A172 (cell line): ENCODE measurements at places on chromosomes 4 and X. TPM values are rescaled to one million over a fixed set of nuclear protein-coding genes. Genes with fewer than 3 reads are reported as not detected.

DNA sequence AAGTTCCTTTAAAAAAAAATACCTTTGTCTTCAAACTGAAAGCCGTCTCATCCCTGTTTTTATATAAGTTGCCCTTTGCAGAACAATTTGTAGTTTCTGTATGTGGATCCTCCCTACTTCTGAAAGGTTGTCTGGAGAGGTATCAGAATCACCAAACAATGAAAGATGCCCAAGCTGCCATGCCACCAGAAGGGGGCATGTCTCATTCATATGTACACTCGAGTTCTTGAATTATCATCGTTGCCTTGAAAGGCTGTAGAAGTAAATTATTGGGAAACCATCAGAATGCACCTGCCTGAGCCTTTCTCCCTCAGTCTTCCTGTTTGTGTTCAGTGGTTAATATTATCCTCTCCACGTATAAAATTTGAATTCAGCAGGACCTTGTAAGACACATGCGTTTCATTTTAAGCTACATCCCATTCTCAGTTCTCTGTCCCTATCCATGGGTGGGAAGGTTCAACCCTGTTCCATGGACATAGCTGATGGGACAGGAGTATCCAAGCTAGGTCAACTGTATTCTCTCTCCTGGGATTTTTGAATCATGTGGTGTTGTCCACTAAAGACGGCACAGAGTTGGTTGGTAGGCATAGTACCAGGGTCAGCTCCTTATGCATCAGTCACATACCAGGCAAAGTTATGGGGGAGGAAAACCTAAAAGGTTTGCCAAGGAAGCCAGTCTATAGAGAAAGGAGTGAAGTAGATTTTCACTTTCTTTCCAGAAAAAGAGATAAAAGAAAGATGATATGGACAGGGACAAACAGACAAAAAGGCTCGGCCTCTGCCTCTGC, 24.0 kb downstream of the GALNT7 start:
- no peak for DNase-seq

- no peak for DNase-seq
Observed at GRCh38 chr4:89284020-89284424, 23.6 kb downstream of the GPRIN3 start.

PARM1 gene
- not detected in 2 replicates for total RNA-seq

PDLIM3 gene
- total RNA-seq, result 6.0 and 10.3 TPM in 2 replicates
